ENCODE measurements at places on chromosomes 7 and 10.

DNA sequence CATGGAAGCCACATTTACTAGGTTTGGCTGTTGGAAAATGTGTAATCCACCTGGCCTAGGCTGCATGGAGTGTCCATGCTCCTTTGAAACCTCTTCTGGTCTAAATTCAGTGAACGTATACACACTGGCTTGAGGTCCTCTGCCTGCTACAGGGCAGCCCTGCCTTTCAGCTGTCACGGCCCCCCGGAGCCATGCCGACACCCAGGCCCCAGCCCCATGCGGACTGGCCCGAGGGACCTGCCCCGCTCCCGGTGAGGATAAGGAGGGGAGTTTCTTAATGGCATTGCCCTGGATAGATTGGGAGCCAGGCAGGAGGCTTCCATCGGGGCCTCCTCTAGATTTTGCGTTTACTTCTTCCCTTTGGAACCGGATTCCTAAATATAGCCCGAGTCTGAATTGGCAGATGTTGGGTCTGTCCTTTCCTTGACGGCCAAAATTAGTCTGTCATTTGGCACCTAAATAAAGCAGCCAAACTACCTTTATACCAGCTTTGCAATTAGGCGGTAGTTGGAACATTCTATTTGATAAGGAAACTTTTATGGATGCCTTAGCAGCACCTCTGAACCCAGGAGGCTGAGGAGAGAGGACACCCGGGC lies 72.1 kb upstream of the SH2B2 start:
- no peak for DNase-seq

DNA sequence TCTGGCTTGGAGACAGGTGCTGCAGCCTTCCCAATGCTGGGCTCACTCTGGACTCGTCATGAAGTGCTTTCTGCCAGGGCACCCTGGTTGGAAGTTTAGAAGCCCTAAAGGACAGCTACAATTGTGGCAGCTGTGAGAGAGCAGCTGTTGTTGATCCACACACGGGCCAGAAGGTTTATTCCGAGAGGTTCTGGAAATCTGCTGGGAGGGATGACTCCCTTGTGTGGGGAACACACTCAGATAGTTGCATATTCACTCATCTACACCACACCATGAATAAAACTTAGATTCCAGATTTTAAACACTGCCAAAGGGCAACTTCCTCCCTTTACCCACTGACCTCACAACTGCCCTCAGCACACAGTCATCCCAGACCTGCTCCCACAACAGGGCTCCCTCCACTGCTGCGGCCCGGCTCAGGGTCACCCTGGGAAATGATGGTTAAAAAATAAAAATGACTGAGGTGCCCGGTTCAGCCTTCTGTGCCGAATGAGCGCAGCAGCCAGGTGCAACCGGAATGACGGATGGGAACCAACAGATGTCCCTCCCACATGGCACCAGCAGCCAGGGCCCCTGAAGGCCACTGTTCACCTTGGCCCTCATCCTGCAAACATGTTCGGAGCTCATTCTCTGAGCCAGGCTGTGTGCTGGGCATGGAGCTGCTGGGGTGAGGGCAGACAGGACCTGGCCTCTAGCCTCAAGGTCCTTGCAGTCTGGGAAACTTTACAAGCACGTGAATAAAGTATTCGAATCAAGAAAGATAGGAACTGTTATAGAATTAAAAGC lies 40.2 kb downstream of the ASB13 start:
- no peak for DNase-seq

DNA sequence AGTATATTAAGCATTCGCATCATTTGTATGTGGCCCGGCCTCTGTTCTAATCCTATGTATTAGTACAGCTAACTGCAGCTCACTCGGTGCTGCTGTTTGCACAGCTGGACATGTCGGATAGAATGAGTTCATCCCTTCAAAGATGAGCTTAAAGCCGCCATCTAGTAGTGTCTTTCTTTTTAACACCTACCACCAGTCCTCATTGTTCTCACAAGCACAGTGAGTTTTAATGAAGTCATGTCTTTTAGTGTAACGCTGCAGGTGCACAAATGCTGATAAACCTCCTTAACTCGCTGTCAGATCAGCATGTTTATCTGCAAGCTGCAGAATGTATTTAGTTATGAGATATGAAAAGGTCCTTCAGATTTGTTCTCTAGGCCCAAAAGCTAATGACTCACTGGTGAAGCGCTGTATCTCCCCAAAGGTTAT lies 247.5 kb downstream of the MTERF1 start:
- no peak for DNase-seq

DNA sequence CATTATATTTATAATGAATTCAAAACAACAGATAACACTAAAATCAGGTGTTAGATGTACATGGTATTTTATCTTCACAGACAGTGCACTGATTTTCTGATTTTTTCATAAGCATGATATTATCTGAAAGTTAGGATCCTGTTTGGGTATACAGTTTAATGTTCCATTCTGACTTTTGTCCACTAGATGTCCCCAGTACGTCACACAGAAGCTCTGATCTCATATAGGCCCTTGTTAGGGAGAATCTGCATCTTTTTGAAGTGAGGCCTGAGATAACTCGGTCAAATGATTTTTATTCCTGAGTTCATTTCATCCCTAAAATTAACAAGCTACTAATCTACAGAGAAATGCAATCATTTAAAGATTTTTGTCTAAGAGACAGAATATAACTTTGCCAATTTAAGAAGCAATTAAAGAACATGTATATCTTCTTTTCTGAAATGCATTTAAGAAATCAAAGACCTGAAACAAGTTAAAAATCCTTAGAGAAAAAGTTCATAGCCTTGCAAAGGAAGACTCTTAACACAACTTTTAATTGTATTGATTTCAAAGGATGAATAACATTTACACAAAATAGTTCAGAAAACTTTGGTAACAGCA lies 72.0 kb upstream of the TES start:
- DNase-seq, result no peak

GRCh38 chr10:46048152-46048551 lies 2.1 kb upstream of the MSMB start:
- no peak for DNase-seq

- no peak for DNase-seq
Observed at GRCh38 chr10:70480239-70480861, 1.8 kb downstream of the PALD1 start.

DNA sequence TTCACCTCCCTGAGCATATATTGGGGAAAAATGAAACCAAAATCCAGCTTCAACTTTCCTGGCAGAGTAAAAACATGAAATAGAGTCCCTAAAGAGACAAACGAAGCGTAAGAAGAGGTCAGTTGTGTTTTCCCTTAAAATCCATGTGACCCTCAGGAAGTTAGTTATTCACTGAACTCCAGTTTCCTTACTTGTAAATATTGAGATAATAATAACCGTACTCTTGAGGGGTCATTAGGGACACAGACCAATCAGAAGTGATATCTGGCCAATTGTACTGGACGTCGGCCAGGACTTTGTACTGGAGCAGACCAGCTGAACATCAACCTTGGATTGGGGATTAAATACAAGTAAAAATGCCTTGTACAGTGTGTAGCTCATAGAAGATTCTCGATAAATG lies 167.0 kb downstream of the GATA3 start:
- no peak for DNase-seq

DNA sequence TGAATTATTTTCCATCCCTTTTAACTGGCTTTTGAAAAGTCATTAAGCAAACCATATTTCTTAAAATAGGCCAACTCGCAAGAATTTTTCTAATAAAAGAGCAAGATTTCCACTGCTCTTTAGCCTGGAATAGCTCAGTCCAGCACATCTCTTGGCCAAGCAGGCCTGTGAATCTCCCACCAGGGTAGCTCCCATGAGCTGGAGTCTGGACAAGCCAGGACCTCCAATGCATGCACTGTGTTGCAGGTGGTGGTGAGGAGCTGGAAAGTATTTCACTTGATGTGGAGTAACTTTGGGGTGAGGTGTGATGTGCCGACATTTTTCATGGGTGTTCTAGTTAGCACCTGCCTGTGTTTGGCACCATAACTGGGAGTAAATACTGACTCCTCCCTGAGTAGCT lies 117.3 kb upstream of the TBX20 start:
- DNase-seq, result no peak

DNA sequence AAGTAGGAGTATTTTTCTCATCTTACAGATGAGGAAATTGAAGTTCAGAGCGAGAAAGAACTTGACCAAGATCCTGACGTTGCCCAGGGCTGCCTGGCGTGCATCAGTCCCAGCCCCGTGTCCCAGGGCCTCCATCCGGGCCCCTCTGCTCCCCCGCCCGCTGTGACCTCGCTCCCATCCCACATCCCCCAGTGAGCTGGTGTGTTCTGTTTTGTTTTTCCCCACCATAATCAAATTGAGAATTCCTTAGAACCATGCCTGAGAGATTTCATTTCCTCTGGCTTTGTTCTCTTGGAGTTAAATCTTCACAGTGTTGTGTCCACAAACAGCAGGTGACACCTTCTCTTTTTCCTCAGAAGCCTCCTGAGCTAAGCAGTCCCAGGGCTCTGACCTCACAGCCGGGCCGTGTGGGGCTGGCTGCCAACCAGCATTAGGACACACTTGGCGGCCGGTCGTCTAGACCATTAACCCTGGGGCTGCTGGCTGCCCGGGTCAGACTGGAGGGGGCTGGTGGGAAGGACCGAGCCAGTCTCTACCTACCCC lies 44.3 kb downstream of the PFKP start:
- no peak for DNase-seq

- no peak for DNase-seq
Observed at GRCh38 chr7:2437136-2437535, 33.7 kb downstream of the CHST12 start.

GRCh38 chr7:120218712-120219111 lies 54.3 kb upstream of the KCND2 start:
- DNase-seq, result no peak

DNA sequence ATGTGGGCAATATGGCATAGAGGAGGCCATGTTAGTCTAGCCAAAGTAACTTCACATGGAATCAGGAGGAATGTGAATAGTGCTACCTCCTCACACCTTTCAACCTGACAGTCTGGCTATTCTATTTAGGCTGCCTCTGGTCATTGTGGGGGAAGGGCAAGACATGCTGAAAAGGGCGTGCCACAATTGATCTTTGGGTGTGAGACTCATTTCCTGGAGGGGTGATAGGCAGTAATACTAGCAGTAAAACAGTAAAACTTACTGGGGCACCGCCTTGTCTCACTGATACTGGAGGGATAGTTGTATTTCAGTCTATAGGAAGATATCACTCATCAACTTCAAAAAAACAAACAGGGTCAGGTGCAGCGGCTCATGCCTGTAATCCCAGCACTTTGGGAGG lies 88.7 kb downstream of the TMEM168 start:
- DNase-seq, result no peak

DNA sequence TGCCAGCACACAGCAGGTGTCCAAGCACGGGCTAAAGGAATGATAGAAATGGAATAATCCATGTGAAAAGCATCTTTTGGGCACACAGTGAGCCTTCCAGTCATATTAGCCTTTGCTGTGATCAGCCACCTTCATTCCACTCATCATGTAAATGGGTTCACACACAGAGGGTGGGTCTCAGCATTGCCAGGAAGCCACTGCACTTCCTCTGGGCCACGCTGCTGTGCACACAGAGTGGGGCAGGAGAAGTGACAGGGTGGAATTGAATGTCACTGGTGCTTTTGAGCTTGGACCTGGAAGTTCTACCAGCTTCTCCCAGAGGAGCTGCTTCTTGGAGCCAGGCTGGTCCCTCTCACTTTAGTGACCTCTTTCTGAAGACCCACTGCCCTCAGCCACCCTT lies 203.5 kb downstream of the USP6NL start:
- no peak for DNase-seq

DNA sequence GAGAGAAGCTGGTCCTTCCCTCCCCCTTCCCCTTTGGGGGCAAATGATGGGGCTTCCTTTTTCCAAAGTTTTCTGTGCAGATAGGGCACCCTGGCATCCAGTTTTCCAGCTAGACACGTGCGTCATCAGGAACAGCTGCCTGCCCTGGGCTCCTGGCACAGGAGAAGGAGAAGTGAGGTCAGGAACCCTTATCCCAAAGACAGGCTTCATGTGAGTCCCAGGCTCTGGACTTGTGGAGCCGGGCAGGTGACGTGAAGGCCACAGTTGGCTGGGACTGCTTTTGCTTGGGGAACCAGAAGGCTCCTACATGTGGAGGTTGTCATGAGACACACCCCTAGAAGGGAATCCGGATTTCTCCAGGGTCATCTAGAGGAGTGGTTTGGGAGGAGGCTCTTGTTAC lies 66.5 kb downstream of the RBM20 start:
- DNase-seq, result no peak

- no peak for DNase-seq
Observed at GRCh38 chr10:45418849-45419675, 45.0 kb downstream of the ALOX5 start.

- DNase-seq, result no peak
Observed at GRCh38 chr10:118112543-118113125, 65.9 kb upstream of the RAB11FIP2 start.

DNA sequence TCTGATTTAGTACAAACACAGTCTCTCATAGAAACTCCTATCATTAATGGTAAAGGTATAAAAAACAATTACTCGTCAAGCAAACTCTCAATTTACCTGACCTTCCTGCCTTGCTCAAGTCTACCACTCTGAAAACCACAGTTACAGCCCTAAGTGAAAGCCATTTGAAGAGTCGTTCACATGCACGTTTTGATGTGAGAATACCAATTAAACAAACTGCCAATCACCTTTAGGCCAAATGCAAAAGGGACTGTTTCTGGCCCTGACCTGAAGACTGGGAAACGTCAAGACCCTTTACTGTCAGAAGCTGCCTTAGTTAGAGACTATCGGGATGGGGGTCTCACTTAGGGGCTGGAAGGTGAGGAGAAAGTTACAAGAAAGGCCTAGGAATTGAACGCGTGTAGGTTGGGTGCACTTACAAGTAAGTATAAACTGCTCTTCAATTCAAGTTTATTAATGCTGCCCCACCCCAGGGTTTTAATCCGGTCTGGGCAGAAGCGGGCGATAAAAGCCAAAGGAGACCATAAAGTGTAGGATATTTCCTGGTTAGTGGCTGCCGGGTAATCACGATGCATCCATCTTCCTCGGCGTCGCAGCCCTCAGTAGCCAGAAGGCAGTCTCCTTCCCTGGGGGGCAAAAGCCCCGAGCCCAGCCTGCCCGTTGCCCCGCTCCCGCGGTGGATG lies 935 bp downstream of the TM9SF3 start:
- DNase-seq, result no peak

DNA sequence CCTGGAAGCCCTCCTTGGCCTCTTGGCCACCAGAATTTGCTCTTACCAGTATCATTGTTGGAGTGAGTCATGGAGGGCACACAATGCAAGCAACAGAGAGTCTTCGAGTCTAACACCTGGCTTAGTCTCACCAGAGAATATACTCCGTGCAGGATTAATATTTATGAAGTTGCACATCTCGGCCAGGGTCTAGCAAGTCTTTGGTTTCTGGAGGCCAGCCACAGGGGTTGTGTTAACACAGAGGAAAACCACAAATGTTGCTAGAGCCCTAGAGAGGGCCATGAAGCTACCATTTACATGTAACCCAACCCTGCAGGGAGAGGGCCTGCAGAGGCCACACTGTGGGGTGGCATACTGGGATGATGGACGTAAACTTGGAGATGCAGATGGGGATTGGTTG lies 71.8 kb downstream of the MTPN start:
- DNase-seq, result no peak

DNA sequence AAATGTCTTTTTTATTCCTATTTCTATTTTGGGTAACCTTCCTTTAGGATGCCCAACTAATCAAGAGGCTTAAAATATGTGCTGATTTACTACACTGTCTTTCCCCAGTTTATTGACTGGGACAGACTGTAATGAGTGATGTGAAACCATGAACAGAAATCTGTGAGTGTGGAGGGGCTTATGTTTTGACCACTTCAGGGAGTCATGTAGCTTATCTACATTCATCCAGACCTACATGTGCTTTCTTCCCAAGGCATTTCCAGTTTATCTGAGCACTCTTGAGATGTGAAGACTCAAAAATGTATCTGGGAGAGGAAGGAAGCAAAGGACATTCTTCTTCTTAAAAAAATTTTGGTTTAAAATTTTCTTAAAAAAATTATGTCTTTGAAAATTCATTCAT lies 45.2 kb downstream of the STAM start:
- no peak for DNase-seq
